NCI-H82 (cell line): ENCODE measurements at places on chromosomes 5 and 9.
A peak's percentile ranks its signal among the peaks of the same experiment; 100 is the strongest.

GRCh38 chr9:101427358-101427757 is 8.2 kb downstream of the ALDOB start:
- DNase-seq = no peak

GRCh38 chr5:151617841-151618710 is 26.9 kb upstream of the FAT2 start:
- no peak for DNase-seq

DNA sequence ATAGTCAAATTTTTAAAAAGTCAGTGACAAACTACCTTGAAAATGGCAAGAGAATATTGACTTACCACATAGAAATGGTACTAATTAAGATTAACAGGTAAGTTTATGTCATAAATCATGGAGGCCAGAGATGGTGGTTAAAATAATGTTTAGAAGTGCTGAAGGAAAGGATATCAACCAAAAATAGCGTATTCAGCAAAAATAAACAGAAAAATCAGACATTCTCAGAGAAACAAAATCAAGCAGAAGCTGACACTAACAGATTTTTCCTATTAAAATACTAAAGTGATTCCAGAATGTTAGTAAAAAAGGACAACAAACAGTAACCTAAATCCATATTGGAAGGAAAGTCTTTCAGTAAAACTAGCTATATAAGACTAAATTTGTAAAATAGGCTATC is 959.9 kb upstream of the CDH10 start:
- DNase-seq = no peak

DNA sequence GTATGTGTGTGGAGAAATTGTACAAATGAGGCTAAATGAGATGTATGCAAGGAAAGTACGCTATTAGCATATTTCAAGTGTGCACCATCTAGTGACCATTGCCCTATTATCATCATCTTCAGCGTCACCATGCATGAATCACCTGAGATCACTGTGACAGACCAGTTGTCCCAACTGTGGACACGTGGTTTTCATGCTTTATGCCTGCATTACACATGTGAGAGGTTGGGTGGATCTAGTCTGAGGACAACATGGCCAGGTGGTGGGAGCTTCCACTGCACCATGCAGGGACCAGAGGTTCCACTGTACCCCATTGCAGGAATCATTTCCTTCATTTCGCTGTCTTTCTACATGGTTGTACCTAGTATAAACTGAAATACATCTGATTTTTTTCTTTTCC is 329.8 kb downstream of the SLIT3 start:
- no peak for DNase-seq

- DNase-seq = no peak
Measured at GRCh38 chr5:59560553-59560952, 333.0 kb downstream of the PDE4D start.

- peak; percentile 16 for DNase-seq
Measured at GRCh38 chr5:14240359-14240758, 97.2 kb downstream of the TRIO start.

DNA sequence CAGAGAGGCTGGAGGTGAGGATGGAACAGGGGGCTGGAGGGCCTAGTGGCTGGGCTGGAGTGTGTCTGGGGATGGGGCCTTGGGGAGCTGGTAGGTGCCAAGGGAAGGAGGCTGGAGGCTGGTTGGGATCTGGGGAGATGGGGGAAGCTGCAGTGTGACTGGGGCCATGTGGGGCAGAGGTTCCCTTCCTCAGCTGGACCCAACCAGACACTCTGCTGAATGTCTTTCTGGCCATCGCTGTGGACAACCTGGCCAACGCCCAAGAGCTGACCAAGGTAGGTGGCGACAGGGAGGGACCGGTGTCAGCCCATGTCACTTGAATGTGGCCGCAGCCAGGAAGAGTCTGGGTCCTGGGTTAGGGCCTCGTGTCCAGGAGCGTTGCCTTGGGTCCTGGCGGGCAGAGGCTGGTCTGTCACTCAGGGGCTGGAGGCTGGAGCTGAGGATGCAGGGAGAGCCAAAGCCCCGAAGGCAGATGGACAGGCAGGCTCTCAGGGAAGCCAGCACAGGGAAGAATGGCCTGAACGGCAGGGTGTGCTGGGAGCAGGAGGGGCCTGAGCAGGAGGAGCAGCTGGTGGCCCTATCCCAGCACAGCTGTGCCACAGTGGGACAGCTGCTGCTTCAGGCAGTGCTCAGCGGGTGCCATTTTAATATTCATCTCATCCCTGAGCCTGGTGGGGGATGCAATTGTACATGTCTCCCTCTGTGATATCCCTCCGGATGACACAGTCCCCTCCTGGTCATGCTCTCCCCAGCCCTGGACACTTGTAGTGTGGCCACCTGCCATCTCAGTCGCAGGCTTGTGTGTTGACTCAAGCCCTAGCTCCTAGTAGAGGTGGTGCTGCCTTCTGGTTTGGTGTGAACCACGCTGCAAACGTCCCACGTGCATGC is 132.5 kb downstream of the CACNA1B start:
- DNase-seq = peak; percentile 64

GRCh38 chr5:107303171-107303968 is 367.4 kb downstream of the EFNA5 start:
- no peak for DNase-seq

DNA sequence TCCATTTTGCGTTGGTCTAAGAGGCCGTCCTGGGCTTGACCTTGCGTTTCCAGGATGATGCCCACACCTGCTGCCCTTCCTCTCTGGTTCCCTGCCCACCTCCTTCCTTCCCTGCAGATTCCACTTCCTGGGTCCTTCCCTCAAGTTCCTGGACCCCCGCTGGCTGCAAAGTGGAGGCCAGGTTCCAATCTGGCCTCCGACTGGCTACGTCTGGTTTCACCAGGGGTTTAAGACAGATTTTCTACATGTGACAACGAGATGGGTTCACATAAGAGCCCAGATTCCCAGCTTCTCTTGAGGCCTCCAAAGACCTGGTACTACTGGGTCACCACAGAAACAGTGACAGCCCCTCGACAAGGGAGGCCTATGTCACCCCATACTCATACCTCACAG is 2.1 kb downstream of the MGAT4B start:
- no peak for DNase-seq

- DNase-seq = peak; percentile 76
Measured at GRCh38 chr9:76586390-76587314, 127.7 kb downstream of the GCNT1 start.

GRCh38 chr9:12697719-12698118 is 4.5 kb downstream of the TYRP1 start:
- DNase-seq = peak; percentile 6

DNA sequence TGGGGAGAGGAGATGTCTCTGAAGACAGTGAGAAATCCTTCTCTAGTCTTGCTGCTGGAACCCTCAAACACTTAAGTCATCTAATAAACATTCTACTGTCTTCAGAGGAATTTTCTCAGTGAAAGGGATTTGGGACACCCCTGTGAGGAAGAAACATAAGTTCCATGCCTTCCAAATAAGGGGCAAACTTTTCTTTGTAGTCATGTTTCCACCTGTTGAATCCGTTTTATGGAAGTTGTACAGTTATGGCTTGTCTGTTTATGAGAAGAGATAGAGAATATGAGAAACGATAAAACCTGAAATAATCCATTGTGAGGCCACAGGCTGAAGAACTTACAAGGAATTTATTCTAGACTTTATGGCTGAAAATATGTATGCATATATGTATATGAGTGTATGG is 49.6 kb downstream of the DOCK8 start:
- DNase-seq = no peak

DNA sequence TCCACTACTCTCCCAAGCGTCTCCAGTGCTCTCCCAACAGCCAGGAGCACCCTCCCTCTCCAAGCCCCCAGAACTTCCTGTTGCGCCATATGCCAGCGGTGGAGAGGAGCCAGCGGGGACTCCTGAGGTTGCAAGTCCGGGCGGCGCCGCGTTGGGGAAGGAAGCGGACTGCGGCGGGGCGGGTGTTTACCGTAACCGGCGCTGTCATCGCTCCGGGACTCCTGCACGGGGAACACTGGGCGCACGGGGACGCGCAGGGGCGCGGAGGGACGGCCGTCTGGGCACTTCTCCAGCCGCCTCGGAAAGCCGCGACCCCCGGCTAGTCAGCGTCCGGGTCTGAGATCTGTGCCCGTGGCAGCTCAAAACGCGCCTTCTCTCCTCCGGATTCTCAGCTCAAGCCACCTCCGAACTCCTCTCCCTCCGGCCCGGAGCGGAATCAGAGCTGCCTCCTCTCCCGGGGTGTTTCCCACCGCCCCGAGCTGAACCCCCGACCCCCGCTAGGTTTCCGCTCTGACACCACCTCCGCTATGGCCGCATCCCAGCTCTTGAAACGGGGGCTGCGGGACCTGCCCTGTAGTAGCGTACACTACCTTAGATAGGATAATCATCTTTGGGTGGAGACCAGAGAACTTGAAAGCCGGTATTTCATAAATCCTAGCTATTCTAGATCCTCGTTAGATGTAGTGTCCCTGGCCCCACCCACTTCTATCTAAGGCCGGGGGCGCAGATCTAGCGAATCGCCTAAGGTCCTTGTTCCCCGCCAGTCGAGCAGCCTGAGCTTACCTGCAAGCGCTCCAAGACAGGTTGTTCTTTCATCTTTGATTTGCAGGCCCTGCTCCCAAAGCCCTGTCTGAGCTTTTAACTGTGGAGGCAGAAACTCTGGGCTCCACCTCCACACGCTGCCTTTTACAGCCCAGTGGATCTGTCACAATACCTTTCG is at the start of gene TRPM6:
TSS of gene TRPM6 (minus strand) at position 881 of the 940 bp plus-strand sequence. CDS start at position 816, 65 bp downstream.
- DNase-seq = peak; percentile 82

GRCh38 chr5:172903790-172904189 is 55.4 kb upstream of the RPL26L1 start:
- DNase-seq = no peak
